ENCODE measurements at places on chromosomes 2 and 18.
A peak's percentile ranks its signal among the peaks of the same experiment; 100 is the strongest.

DNA sequence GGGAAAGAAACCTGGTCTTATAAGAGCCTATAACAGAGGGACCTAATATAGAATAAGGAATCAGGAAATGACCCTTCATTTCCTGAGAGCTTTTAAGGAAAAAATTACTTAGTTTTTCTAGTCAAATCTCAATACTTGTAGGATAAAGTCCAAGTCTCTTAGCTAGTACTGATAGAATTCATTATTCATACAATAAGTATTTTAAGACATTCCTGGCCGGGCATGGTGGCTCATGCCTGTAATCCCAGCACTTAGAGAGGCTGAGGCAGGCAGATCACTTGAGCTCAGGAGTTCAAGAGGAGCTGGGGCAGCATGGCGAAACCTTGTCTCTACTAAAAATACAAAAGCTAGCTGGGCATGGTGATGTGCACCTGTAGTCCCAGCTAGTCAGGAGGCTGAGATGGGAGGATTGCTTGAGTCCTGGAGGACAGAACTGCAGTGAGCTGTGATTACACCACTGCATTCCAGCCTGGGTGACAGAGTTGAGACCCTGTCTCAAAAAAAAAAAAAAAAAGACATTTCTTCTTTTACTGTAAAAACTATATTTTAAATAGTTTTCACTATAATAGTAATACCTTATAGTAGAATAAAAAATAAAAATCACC, 3.2 kb downstream of the RAB3GAP1 start:
- DNase-seq = peak; percentile 63

DNA sequence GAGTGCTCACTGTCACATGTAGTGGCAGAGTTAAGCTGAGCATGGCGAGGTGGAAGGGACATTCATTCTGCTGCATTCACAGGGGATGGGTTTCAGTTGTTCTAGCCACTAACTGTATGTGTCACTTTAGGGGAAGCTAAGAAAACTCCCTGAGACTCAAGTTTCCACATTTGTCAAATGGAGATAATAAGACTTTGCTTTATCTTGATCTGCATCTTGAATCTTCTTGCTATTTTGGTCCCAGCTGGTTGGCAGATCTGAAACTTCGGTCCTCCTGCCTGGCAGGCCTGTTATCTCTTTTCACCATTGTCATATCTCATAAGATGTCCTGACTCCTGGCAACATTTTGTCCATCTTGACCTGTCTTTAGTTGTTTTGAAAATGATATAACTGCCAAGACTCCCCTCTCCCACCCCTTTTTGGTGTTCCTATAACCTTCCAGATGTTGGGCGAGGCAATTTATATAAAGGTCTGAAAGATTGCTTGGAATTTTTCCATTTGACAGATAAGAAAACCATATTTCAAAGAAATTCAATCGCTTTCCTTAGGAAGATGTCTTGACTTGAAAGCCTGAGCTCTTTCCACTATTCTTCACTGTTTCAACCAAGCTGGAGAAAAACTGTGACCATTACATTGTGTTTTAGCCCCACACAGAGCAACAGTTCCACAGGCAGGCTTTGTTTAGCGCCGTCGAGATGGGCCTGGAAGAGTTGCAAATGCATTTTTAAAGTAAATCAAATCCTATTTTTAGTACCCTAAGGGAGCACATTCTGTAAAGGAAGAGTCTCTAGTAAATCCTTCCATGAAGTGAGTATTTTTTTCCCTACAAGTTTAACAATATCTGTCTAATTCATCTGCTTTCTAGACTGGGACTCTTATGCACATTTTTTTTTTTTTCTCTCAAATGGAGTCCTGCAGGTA, 33.4 kb downstream of the MYCN start:
- no peak for DNase-seq

GRCh38 chr2:230940471-230940815, 15.4 kb upstream of the GPR55 start:
- DNase-seq = no peak

DNA sequence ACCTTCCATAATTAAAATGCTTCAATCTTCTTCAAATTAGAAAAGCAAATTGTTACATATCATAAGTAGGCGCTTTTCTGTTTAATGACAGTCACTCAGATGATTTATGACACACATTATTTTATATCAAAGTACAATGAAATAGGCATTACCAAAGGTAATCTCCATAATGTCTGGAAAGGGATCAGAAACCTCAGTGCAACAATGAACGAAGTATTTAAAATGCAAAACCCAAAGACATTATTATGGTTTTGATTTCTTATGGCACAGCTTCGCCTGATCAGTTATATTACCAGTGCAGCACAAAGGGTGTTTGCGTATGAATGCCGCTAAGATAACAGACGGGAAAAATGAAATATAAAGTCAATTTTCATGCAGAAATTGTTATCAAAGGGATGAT, 162.2 kb upstream of the MEIS1 start:
- no peak for DNase-seq

GRCh38 chr2:37357530-37357929, 13.1 kb downstream of the QPCT start:
- DNase-seq = no peak

- no peak for DNase-seq
These were observed 131.8 kb downstream of the KCNH7 start for GRCh38 chr2:162706770-162707169.

GRCh38 chr2:64359892-64360657, 93.9 kb upstream of the LGALSL start:
- peak; percentile 98 for DNase-seq

- no peak for DNase-seq
These were observed 213 bp downstream of the DOK6 start for GRCh38 chr18:69400976-69401225.

Measured in mammary epithelial cell (primary cell).